ENCODE measurements at places on chromosomes 12 and 14.

DNA sequence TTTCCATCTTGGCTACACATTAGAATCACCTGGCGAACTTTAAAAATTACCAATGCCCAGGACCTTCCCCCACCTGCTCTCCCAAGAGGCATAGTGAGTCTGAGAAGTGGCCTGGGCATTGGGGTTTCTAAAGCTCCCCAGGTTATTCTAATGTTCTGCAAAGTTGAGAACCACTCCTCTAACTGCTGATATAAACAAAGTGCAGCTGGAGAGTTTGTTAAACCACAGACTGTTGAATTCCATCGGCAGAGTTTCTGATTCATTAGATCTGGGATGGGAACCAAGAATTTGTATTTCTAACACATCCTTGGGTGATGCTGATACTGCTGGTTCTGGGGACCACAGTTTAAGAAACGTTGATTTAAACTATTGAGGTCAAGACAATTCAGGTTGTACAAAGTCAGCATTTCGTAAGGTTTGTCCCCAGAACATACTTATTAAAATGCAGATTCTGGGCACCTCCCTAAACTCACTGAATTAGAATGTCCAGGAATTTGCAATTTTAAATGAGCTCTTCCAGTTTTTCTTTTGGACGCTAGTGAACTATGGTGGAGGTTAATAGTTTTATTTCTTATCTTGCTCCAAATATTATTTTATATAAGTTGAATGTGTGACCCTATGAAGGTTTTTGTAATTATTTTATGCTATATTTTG is 309.1 kb downstream of the NRXN3 start:
- no peak for DNase-seq

GRCh38 chr14:69708049-69708448 is 58.9 kb upstream of the SRSF5 start:
- no peak for DNase-seq

GRCh38 chr12:117792877-117793424 is 175.8 kb downstream of the KSR2 start:
- DNase-seq = no peak

DNA sequence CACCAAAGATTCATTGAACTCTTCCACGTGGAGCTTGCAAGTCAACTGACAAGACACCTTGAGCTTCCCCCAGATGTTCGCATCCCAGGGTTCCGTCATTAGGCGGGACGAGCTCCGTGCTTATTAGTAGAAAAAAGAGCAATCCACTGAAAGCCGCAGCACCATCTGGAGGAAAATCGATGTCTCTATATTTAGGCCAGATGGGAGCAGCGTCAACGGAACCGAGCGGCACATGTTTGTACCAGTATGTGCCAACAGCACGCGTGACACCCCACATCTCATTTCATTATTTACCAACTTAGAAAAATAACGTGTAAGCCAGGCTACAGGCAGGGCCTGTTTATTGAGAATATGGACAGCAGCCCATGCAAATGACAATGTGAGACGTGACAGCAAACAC is 45.8 kb upstream of the TMEM132D start:
- DNase-seq = no peak

DNA sequence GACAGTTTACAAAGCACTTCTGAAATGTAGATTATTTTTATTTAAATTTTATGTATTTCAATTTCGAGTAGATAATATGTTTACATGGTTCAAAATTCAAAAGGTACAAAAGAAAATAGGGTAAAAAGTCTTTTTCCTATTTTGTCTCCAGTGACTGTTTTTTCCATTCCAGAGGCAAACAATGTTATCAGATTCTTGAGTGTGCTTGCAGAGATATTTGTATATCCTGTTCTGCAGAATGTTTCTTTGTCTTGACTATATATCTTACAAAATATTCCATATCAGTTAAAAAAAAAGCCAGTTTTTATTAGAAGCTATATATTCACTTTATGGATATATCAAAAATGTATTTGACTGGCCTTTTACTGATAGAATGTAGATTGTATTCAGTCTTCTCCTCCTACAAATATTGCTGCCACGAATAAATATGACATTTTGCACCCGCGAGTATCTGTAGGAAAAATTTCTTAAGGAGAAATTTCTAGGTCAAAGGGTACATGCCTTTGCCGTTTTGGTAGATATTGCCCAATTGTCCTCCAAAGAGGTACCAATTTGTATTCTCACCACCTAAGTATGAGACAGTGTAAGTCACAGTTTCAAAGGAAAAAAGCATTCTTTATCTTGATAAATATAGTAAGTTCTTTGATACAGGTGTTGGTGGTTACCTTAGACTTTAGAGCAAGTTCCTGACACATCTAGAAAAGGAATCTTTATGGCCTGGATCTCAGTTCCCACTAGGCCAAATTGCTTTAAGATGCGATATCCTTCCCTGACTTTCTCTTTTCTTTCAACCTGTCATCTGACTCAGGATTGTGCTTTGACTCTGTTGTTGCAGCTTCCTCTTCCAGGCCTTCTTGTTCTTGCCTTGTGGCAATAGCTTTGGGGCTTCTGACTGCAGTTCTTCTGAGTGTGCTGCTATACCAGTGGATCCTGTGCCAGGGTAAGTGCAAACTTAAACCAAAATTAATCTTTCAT is 2.3 kb downstream of the KLRG1 start:
- no peak for DNase-seq

DNA sequence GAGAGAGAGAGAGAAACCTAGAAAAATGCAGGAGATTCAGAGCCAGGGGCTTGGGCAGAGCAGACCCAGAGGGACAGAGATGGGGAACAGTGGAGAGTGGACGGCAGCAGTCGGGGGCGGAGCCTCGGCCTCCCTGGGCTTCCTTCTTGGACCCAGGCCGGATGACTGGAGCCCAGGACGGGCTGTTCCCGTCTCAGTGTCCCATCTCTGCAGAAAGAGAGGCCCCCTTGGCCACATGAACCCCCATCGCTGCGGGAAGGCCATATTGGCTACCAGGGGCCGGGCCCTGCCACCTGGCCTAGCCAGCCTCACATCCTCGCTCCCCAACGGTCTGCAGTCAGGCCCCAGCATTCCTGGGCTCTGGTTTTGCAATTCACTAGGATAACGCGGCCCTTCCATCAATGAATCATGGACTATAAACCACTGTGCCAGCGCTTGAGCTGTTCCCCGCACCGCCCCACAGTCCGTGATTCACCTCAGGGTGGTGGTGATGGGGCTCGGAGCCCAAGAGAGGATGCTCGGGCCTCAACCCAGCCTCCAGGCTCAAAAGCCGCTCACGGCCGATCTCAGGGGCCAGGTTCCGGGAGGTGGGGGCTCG is 116.5 kb downstream of the RFLNA start:
- DNase-seq = no peak

DNA sequence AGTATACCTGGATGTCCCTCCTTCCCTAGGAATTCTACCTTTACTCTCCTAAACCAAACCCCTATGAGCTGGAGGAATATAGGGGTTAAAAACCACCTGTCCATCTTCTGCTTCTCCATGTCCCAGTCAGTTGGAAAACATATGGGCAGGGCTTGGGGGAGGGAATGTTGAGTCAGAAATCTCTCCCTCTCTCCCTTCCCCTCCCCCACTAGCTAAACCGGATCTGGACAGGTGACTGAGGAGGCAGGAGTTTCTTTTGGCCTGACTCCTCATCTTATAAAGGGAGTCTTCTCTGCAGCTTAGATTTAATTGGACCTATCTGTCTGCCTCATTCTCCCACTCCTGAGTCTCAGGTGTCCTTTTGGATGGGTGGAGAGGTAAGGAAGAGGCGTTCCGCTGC is 6.1 kb downstream of the ERBB3 start:
- DNase-seq = no peak
